ENCODE measurements at places on chromosomes 5 and 9.

GRCh38 chr5:638501-639252 is 26.5 kb downstream of the CEP72 start:
- no peak for DNase-seq

GRCh38 chr9:15155323-15155722 is 151.7 kb downstream of the TTC39B start:
- DNase-seq = no peak

- DNase-seq = peak; percentile 15
These were observed 1.0 kb downstream of the ANKH start for GRCh38 chr5:14870337-14871213.

GRCh38 chr5:54062958-54063357 is 247.4 kb downstream of the ARL15 start:
- DNase-seq = no peak

GRCh38 chr9:36815023-36815422 is 219.0 kb downstream of the PAX5 start:
- DNase-seq = no peak

GRCh38 chr5:108367679-108368334 is 14.1 kb downstream of the FBXL17 start:
- DNase-seq = no peak

GRCh38 chr5:69276422-69277174 is 41.9 kb downstream of the CDK7 start:
- DNase-seq = no peak

DNA sequence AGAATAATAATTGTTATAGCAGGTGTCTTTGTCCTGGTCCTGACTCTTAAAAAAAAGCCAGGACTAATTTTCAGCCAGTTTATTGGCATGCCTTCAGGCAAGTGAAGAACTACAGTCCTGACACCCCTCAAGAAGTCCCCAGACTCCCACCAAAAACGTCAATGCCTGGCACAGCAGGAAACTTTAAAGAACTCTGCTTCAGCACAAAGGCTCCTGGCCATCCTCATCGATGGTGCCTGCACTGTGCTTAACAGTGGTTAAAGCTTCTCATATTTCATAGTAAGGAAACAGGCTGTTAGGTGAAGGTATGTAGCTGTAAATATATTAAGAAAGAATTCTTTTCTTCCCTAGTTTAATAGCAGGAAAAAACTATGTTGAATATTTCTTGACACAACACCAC is 280.1 kb upstream of the PUM3 start:
- no peak for DNase-seq

- no peak for DNase-seq
These were observed 190.7 kb downstream of the MAPKAP1 start for GRCh38 chr9:125515983-125516940.

DNA sequence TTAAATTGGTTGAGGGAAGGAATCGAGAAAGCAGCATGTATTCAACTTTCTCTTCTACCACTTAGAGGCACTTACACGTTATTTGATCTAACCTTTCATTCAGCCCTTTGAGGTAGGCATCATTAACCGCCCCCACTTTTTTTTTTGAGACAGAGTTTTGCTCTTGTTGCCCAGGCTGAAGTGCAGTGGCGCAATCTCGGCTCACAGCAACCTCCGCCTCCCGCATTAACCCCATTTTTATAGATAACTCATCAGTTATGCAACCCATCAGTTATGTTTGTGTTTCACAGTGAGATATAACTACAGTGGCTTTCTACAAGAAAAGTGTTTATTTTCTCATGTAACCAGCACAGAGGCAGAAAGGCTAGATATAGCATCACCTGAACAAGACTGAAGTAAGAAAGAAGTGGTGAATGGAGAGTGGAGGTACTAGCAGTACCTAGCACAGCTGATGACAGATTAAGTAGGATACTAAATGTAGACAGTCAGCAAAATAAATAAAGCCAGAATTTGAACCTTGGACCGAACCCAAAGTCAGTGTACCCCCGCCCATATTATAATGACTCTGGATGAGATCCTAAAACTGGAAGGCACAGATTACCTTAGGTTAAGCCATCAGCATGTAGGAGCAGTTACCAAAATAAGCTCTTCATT is 91.2 kb downstream of the PJA2 start:
- no peak for DNase-seq

GRCh38 chr9:93231121-93231694 is 47.3 kb downstream of the WNK2 start:
- DNase-seq = no peak
